ENCODE measurements at places on chromosomes 16 and 17.
A peak's percentile ranks its signal among the peaks of the same experiment; 100 is the strongest.

DNA sequence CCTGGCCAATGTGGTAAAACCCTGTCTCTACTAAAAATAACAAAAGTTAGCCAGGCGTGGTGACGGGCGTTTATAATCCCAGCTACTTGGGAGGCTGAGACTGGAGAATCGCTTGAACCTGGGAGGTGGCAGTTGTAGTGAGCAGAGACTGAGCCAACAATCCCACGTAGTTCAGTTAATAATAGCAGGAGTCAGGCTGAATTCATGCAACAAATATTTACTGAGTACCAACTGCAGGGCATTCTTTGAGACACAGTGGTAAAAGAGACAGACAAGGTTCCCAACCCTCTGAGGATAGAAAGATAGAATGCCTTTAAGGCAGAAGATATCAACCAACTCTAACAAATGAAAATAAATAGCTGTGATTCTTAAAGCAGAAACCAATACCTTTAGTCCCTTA lies 39.1 kb downstream of the SPOP start:
- no peak for DNase-seq

GRCh38 chr17:28112181-28112580 lies 69.7 kb downstream of the NLK start:
- DNase-seq, result no peak

DNA sequence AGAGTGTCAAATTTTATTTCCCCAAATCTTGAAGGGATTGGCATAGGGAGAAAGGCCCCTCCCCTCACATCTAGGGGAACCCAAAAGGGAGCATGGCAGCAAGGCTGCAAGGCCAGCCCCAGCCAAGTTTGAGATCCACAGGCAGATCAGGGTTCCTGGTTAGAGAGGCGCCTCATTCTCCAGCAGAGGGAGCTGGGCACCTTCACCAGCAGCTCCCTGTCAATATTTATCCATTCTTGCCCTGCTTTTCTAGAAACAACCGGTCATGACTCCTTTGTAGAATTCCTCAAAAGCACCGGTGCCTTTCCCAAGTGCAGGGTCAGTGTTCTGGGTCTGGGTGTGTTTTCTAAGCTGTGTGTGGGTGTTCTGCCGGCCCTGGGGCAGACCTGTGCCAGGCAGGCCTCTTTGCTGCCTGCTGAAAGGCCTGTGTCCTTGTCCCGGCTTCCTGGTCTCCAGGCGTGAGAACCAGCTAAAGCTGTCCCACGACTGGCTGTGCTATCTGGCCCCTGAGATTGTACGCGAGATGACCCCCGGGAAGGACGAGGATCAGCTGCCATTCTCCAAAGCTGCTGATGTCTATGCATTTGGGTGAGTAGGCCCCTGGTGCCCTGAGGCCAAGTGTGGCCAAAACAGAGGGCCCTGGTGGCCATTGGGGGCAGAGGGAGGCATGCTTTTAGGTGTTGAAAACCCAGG lies 21.2 kb upstream of the LGALS9 start:
- peak; percentile 76 for DNase-seq

DNA sequence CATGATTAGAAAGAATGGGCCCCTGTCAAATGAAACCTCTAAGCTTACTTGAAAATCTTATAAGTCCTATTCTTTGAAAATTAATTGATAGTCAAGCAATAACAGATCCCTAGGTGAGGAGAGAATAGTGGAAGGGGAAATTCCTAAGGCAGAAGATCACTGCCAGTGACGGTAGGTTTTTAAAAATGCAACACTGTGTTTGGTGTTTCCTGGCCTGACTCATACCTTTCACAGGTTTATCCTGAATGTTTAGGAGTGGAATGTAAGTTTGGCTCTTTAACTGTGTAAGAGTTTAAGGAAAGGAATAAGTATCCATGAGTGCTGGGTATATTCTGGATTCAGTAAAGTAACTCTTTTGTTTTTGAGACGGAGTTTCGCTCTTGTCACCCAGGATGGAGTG lies 23.8 kb downstream of the HAPSTR1 start:
- DNase-seq, result no peak

- DNase-seq, result peak; percentile 32
Observed at GRCh38 chr17:74176546-74177001, 26.9 kb upstream of the RPL38 start.

DNA sequence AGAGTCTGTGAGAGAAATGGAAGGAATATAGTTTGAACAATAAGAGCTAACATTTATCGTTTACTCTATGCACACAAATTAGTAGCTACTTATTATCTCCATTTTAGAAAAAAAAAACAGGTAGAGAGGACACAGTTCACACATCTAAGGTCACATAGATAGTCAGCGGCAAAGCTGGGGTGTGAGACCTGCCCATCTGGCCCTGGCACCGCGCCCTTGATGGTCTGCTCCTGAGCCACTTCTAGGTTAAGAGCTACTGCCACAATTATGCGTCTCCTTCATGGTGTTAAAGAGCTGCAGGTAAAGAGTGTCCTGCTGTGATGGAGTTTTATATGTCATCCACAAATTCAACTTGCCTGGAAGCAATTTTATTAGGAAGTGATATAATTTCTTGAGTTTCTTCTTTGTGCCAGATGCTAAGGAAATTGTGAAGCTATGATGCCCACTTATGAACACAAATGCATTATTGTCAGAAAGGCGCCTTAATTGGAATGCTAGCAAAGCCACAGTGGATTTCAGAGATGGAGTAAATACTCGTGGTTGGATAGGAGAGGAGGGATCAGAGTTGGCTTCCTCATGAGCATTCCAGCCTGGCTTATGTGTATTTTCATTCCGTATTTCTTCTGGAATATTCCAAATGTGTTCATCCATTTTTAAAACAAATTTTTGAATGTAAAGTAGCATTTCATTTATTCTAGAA lies 21.3 kb upstream of the MFSD6L start:
- no peak for DNase-seq

DNA sequence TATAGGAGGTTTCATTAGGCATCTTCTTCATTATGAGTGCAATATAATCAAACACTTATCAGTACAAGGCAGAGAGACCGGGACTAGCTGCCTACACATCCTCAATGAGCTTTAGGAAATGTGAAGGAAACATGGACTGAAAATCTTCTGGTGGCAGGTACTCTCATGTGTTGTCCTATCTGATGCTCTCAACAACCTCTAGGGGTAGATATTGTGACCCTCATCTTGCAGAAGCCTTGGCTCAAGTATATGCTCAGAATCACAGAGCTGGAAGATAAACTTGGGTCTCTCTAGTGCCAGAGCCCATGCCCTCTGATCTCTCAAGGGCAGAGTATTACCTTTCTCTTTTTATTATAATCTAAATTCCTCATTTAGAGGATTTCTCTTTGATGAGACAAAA lies 181.6 kb upstream of the C17orf78 start:
- no peak for DNase-seq

DNA sequence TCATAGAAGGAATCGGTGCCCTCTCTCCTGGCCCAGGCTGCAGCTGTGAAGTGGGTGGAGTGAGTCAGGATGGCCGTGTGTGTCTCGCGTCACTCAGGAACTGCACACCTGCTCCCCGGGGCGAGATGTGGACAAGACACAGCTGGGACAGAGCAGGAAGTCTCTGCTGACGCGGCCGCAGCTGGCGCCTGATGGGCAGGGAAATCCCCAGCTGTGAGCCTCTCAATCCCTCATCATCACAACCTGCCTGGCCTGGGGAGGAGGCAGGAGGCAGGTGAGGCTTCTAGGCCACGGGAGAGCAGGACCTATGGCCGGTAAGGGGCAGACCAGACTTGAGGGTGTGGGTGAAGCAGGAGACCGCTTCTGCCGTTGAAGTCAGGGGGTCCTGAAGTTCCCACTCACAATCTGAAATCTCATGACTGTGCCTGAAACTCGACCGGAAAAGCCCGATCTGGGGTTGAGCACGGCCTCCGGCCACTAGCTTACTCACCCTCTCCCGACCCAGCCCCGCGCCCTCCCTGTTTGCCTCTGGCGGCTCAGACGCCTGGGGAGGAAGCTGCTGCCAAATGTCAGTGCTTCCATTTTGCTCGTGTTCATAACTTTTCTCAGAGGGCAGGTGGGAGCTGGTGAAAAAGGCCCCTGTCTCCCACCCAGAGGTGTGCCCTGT lies 1.1 kb upstream of the TRPV3 start:
- no peak for DNase-seq

- no peak for DNase-seq
Observed at GRCh38 chr17:40810494-40810893, 10.7 kb upstream of the KRT28 start.

DNA sequence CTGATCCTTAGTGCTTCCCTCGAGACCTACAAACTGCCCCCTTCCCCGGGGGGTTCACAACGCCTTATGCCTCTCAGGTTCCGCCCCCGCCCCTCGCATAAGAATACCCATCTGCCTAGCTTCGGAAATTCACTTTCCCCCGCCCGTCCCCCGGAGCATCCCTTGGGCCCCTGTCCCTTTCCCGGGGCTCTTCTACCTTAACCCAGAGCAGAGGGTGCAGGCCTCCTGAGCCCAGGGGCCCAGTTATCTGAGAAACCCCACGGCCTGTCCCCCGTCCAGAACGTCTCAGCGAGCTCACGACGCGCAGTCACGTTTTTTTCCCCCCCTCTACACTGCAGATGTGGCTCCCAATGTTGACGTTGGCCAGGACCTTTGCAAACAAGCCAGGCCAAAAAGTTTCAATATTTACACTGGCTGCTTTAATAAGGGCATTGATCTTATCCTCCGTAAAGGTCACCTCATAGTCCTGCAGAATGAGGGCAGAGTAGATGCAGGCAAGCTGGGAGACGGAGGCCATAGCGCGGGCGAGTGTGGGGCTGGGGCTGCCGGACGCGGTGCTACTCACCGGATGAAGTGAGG lies 1.4 kb upstream of the NBR1 start:
- DNase-seq, result no peak

DNA sequence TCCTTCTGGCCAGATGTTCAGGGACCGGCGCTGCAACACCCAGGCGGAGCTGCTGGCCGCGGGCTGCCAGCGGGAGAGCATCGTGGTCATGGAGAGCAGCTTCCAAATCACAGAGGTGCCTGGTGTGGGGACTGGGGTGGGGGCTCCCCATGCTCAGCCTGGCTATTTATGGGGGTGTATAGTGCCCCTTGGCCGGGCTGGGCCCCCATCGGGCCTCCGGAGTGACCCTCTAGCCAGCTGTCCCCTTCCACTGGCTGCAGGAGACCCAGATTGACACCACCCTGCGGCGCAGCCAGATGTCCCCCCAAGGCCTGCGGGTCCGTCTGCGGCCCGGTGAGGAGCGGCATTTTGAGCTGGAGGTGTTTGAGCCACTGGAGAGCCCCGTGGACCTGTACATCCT lies 6.1 kb downstream of the ITGB4 start:
- DNase-seq, result no peak

DNA sequence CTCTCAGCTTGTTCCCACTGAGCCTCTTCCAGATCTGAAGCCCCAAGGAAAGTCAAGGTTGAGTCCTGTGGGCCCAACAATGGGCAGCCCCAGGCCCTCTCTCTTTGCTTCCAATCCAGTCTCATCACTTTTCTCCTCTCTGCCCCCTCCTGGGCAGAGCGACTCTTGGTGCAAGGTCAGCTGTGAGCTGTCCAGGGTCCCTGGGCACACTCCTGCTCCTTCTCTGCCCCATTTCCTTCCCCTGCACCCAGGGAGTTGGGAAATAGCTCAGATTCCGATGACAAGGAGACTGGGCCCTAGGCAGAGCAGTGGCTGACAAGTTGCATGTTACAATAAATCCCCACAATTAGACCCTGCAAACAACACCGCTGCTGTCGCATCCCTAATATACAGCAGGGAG lies 16.1 kb upstream of the CRHR1 start:
- no peak for DNase-seq

GRCh38 chr16:56669005-56669839 lies at the start of gene MT1H:
TSS of gene MT1H (plus strand) at chr16:56669814. CDS start at chr16:56669885, 71 bp downstream.
- DNase-seq, result no peak

GRCh38 chr16:30615358-30616091 lies 5.3 kb upstream of the ZNF689 start:
- DNase-seq, result peak; percentile 58

GRCh38 chr17:67868176-67868575 lies 42.9 kb downstream of the BPTF start:
- DNase-seq, result no peak

- no peak for DNase-seq
Observed at GRCh38 chr17:8410883-8411238, 13.2 kb upstream of the RNF222 start.

DNA sequence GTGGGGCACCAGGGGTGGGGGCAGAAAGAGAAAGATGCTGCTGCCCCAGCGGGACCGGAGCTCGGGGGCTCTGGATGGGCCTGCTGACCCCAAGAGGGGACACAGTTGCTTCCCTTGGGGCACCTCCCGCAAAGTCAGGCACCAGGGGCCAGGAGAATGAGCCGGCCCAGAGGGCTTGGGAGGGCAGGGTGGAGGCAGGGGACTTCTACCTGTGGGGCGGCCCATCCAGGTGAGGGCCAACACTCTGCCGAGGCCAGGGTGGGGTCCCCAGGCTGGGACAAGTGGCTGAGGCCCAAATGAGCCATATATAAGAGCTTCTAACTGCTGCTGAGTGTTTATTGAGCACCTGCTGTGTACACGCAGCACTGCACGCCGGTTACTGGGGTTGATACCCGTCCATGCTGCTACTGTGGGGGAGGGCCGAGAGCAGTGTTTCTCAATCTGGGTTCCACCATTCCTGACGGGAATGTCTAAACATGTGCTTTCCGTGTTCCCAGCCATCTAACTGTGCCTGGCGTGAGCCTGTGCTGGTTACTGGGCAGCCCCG lies 211.7 kb upstream of the GSE1 start:
- DNase-seq, result no peak

DNA sequence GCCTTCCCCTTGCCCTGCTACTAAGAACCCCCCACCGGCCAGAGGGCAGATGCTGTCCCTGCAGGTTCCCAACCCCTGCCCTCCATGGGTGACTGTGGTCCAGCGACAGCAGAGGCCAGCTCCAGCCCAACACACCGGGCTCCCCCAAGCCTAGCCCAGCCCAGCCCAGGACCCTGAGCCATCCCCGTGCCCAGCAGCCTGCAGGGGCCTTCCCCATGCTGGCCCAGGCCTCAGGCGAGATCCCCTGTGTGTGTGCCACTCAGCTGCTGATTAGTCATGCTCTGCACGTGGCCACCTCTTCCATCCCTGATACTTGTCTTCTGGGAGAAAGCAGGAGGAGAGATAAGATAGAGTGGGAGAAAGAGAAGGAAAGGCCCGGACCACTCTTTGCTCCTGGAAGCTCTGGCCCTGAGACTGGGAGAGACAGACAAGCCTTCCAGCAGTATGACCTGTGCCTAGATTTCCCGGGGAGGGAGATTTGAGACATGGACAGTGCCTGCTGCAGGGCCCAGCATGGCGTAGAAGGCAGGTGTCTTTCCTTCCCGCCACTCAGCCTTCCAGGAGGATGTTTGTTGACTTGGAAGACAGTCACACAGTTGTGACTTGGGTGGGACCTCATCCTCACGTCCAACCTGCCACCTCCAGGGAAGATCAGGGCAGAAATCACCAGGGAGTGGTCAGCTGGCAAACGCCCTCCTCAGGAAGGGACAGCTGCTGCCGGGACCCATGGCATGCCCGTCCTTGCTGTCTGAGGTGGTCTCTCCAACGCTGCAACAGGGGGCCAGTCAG lies 41.3 kb upstream of the RASD1 start:
- DNase-seq, result no peak

Data from hematopoietic multipotent progenitor cell treated with erythropoietin and hydrocortisone succinate and interleukin-3 and kit ligand, for 15 days (in vitro differentiated cells).